Anterior cingulate cortex (tissue), 58 donors: ENCODE measurements at places on chromosomes 16 and 17.

DNA sequence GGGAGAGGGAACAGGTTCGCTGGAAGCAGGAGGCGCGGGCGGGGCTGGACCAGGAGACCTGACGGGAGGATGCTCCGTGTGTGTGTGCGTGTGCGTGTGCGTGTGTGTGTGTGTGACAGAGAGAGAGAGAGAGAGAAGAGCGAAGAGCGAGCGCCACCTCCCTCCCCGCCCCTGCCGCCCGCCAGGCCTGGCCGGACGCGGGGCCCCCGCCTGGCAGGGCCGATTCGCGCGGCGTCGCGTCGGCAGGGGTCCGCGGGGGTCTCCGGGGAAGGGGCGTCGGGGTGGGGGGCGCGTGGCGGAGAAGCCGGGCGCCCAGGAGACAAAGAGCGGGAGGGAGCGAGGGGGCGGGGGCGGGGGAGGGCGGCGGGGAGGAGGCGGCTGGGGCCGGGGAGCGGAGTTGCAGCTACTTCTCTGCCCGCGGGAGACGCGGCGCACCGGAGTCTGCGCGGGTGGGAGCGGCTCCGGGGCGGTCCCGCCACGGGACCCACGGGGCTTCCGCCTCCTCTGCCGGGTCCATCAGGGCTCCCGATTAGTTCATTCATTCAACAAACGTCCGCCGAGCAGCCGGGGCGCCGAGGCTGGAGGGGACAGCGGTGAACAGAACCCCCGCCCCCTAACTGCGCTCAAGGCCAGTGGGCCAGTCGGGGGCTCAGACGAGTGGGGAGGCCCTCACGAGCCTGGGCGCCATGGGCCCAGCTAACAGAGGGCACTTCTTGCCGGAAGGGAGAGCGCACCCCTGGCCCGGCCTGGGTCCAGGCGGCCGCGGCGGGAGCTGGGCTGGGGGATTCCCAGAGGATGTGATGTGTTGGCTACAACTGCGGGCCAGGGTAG lies at the start of gene SAMD14:
Gene SAMD14, minus strand, starts transcription at position 433 of the 831 bp plus-strand sequence. CDS start 5,201 bp downstream, outside the sequence.
- DNase-seq, result peak; percentile 73

- no peak for DNase-seq
Measured at GRCh38 chr16:14268073-14268472, 197.0 kb downstream of the MRTFB start.

DNA sequence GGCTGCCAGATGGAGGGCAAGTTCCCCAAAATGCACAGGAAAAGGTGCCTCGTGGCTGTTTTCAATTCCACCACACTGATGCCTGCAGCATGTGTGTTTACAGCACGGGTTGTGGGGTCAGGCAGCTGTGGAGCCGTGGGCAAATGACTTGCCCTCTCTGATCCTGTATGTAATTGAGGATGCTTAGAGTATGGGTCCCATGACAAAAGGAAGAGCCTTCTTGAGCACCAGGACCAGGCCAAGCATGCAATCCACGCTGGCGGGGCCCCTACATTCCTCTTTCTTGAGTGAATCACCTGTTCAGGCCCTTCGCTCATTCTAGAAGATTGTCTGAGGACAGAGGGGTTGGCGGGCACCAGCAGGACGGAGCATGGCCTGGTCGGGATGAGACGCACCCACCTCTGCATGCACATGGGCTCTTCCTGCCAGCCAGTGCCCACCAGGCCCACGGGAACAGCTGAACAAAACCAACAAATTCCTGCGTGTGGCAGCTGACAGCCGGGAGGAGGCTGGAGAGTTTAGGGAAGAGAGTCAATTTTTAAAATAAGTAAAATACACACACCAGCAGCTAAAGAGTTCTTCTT lies 1.4 kb upstream of the CTRB2 start:
- no peak for DNase-seq

DNA sequence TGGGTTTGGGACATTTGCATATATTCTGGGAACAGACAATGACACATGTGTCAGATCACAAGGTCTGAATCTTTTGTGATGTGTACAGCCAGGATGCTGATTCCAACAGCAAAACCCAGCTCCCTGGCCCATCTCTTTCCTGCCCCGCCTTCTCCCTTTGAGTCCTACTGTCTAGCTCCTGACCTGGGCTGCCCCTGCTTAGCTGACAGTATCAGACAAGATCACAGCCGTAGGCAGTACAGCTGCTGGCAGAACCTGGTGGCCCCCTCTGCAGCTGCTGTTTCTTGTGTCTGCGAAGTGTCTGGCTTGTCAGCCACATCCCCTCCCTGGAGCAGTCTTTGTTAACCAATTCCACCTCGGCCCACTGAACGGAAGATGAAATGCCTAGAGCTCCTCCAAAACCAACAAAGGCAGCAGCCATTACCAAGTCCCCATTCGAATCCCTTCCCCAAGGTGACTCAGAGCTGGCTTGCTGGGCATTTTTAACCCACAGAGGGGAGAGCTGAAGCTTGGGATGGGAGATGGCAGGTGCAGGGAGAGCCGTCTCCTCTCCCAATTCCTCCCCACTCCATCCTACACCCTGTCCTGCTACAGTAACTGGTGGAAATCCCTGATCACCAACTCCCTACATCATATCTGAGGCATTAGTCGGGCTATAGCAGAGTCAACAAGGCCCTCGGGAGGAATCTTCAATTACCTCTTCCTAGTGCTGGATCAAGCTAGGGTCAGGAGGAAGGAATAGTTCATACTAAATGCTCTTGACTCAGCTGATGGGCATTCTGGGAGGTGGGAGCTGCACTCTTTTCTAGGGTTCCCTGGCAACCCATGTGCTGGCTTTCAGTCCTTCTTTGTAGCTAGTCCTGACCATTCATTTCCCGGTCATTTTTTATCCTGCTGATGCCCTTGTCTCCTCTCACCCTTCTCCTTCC lies 5.8 kb downstream of the PIPOX start:
- no peak for DNase-seq

DNA sequence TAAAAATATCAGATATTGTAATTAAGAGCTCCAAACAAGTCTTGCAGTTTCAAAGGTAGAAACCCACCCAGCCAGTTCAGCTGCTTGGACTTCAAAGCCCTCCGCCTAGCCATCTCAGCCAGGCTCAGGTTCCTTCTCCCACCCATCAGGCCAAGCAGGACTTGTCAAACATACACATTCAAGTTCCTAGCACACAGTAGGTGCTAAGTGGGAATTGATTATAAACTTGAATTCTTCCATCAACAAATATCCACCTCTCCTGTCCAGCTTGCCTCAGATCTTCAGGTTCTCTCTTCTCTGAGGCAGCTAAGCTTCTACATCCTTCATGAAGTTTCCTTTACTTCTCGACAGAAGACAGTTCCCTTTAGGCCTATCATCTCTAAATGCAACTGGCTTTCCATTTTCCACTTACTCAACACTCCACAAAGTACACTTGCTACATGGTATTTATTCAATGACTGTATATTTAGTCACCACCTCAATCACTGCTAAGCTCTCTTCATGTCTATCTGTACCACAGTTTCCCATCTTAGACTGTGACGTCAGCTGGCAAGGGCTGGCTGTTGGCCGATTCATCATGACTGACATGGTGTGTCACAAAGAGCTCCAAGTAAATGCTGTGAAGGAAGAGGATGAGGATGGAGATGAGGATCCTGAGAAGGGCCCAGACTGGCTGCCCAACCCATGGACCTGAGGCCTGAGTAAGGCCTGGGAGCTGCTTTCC lies 13.3 kb upstream of the COG7 start:
- DNase-seq, result no peak

- no peak for DNase-seq
Measured at GRCh38 chr17:7307686-7308624, 527 bp downstream of the EIF5A start.

DNA sequence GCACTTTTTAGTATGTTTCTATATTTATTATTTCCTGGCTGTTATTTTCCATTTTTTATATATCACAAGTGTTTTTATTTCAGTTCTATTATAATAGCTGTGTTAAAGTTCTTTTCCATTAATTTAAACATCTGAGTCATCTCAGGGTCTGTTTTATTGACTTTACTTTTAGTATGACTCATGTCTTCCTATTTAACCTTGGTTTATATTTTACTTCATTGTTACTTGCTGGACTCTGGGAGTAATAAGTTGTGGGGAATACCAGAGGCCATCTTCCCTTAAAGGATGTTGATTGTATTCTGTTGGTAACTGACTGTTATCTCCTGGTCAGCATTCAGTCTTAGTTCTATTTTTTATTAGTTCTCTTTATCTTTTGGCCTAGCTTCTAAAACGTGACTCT lies 1508.2 kb downstream of the CDH11 start:
- no peak for DNase-seq

DNA sequence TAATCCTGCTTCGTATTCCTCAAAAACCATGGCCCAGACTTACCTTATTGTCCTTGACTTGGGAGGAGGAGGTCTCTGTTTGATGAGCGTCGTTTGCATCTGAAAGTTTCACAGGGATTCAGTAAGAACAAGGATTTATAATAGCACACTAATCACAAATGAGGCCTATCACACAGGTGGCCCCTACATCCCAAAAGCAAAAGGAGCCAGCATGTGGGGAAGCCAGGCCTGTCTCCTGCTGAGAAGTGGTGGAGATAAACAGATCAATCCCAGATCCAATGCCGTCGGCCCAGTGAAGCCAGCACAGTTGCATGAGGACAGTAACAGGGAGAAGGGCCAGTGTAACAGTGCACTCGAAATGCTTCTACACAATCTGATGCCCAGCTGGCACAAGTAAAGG lies 13.3 kb upstream of the EVPL start:
- DNase-seq, result no peak

DNA sequence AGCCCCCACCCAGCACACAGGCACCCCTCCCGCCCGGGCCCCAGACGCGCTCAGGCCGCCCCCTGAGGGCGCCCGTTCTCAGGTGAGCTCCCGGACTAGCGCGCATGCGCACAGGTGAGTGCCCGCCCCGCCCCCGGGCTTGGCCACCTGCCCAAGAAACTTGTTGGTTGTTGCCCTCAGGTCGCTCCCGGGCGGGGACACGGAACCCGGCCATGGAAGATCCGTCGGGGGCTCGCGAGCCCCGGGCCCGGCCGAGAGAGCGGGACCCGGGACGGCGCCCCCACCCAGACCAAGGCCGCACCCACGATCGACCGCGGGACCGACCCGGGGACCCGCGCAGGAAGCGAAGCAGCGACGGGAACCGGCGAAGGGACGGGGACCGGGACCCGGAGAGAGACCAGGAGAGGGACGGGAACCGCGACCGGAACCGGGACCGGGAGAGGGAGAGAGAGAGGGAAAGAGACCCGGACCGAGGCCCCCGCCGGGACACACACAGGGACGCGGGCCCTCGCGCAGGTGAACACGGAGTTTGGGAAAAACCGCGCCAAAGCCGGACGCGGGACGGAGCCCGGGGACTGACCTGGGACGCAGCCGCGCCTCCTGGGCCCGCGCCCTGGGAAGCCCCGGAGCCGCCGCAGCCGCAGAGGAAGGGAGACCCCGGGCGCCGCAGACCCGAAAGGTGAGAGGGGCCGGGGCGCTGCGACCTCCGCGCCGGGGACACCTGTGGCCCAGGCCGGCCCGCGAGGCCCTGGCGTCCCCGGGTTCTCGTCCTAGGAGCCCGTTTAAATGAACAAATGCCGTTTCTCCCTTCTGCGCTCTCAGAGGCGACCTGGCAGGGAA lies at the start of gene MARVELD3:
Gene MARVELD3, plus strand, starts transcription at position 167 of the 840 bp plus-strand sequence. Its CDS starts 46 bp downstream, at position 213.
- no peak for DNase-seq

DNA sequence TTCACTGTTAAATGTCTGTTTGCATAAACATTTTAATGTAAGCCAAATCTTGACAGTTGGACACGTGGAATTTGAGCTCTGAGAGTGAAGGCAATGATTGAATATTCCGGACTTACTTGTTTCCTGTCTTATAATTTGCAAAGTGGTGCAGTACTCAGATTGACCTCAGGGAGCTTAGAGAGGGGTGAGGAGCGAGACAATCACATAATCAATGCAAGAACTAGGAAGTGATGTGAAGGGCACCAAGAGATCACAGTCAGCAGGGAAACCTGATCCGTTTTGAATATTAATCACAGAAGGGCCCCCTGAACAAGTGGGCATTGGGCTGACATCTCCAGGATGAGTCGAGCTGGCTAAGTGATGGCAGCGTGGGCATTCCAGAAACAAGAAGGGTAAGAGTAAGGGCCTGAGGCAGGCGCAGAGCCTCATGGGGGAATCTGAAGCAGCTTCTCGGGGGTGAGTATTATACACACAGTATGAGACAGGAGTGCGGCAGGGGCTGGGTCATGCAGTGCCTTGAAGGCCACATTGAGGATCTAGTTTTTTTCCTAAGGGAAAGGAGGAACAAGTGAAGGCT lies 26.1 kb downstream of the TEX2 start:
- no peak for DNase-seq

DNA sequence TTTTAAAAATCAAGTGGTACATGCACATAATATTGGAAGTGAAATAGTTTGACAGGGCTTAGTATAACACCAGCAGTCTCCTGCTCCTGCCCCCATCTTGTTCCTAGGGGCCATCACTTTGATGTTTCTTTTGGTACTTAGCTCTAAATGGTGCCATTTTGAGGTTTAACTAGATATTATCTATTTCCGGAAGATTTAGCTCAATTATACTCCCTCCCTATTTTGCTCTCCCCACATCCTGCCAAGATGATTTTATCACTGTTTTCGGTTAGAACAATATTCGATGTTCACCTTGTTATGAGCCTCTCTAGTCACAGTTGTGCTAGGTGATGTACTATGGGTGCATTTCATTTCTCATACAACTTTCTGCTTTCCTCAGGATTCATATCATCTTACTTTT lies 20.0 kb upstream of the SLC35G3 start:
- DNase-seq, result no peak

GRCh38 chr17:39701784-39702422 lies 2.0 kb downstream of the ERBB2 start:
- DNase-seq, result no peak

- no peak for DNase-seq
Measured at GRCh38 chr16:1261131-1261892, 5.4 kb downstream of the TPSD1 start.

- no peak for DNase-seq
Measured at GRCh38 chr17:36931697-36932382, 5.4 kb upstream of the LHX1 start.

DNA sequence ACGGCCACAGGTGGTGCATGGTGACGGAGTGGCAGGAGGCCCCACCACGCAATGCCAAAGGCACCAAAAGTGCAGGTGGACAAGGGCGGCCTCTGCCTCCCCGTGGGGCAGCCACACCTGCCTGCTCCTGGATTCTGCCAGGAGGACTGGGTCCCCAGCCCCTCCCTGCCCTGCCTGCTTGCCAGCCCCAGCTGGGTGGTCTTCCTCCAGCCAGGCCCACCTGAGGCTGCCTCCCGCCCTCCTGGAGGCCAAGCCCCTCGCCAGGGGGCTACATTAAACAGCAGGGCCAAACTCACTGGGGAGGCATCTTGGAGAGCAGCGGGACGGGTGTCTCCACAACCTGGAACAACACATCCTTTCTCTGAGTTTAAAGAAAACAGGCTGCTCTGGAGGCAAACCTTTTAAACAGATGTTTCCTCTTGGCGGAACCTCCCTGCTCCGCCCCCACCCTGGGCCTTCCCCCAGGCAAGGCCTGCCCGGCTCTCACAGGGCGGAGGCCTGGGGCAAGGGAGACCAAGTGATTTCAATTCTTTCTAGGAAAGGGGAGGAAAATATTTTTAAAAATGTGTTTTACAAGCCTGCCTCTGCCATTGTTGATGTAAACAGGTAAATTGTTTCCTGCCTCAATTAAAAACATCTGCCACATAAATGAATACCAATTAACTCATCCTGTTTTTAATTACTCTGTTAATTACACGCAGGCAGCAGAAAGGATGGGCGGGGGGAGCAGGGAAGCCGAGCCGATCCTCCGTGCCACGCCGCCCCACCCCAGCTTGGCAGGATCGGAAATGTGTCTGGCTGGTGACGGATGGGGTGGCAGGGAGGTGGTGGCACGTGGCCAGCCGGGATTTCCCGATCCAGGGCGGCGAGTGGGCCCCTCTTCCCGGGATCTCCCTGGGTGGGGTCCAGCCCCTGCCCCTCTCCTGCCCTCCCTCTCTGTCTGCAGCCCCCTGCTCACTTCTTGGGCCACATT lies 54.4 kb upstream of the PABPN1L start:
- DNase-seq, result no peak

- DNase-seq, result no peak
Measured at GRCh38 chr17:43461185-43461584, 22.6 kb upstream of the DHX8 start.
